H4 (cell line): ENCODE measurements at places on chromosomes 1 and 21. TPM values are rescaled to one million over a fixed set of nuclear protein-coding genes. Genes with fewer than 3 reads are reported as not detected.
A peak's percentile ranks its signal among the peaks of the same experiment; 100 is the strongest.

GRCh38 chr1:207702317-207702716 lies 49.5 kb upstream of the CD46 start:
- DNase-seq, result no peak

- no peak for DNase-seq
Observed at GRCh38 chr1:115729756-115730155, 38.8 kb downstream of the CASQ2 start.

- DNase-seq, result no peak
Observed at GRCh38 chr1:16321176-16321867, 31.0 kb downstream of the FBXO42 start.

DNA sequence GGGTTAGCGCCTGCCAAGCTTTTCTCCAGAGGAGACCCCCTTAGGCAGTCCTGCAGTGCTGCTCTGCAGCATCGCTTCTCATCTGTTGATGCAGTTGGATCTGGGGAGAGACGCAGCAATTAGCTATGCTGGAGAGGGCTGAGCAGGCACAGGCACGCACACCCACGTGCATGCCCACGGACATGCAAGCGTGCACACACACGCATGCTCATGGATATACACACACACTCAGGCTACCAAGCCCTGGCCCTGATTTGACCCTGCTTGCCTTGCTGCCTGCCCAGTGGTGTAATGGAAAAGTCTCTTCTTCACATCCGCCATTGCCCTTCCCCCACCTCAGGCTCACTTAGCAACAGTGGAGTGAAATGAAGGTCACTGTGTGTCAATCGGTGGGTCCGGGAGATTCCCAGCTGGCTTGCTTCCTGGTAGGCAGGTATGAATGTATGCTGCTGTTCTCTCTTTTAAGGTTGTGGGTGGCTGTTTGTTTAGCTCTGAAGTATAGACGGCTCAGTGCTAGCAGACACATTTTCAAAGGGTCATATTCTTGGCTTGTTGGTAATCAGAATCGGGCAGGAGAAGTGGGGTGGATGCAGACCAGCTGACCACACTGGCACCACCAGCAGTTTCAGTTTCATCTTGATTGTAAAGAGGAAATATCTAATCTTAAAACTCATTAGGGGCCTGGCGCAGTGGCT lies 9.5 kb downstream of the ATP1B1 start:
- peak; percentile 39 for DNase-seq

DNA sequence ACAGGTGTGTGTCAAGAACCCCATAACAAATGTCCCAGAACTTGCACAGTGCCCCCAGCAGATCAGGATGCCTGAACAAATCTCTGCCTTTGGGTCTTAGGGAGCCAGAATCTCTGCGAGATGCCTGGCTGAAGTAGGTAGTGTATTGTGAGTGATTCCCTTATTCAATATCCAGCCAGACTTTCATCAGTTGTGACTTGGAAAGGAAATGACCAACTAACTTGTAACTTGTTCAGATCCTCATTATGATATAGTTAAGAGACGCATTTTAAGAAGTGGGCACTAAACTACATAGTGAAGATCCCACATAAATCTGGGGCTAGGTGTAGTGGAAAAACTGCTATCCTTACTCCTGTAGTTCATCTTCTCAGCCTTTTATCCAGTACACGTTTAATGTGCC lies 11.8 kb downstream of the OLIG2 start:
- DNase-seq, result no peak

DNA sequence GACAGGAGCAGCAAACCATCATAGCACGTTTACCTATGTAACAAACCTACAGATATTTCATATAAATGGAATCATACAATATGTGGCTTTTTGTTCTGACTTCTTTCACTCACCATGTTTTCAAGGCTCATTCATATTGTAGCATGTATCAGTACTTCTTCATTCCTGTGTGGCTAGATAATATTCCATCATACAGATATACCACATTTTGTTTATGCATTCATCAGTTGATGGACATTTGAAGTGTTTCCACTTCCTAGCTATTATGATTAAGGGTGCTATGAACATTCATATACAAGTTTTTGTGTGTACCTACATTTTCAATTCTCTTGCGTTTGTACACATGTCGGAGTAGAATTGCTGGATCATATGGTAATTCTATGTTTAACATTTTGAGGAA lies 90.1 kb downstream of the CDC42BPA start:
- DNase-seq, result no peak

- no peak for DNase-seq
Observed at GRCh38 chr1:205935869-205936268, 7.4 kb downstream of the SLC26A9 start.

DNA sequence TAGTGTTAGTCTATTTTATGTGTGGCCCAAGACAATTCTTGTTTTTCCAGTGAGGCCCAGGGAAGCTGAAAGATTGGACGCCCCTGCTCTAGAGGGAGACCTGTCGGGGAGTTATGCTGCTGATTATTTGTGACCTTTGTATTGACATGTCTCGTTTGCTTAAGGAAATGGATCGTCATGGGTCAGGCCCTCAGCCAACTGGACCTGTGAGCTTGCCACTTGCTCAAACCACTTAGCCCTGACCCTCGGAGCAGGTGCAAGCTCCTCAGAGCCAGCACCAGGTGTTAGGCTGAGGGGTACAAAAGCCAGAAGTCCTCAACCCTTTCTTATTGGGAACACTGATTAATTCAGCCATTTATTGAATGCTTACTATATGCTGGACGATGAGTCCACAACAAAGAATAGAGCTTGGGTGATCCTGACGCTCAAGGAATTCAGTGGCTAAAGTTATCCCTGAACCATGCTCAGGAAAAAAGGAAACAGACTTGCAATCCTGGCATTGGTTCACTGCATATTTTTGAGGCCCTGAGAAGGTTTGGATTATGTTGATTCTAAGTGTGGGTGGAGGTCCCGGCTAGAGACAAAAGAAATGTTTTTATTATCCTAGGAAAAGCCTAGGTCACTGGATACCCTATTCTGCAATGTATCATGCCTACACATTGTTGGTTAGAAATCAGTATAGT lies 19.0 kb downstream of the TGFB2 start:
- DNase-seq, result no peak

The CFHR1 gene
- 0.39 and 0.41 TPM in 2 replicates for total RNA-seq

The KCNE1 gene
- not detected in 2 replicates for total RNA-seq

The SLC45A3 gene
- total RNA-seq, result 4.3 and 7.1 TPM in 2 replicates

The IFI6 gene
- 257 and 342 TPM in 2 replicates for total RNA-seq

The TAF12 gene
- 32.9 and 44.9 TPM in 2 replicates for total RNA-seq

The TFAP2E gene
- total RNA-seq, result not detected in 2 replicates

The SSR2 gene
- total RNA-seq, result 874 and 1,103 TPM in 2 replicates
